ENCODE measurements at places on chromosomes 5 and 9.

DNA sequence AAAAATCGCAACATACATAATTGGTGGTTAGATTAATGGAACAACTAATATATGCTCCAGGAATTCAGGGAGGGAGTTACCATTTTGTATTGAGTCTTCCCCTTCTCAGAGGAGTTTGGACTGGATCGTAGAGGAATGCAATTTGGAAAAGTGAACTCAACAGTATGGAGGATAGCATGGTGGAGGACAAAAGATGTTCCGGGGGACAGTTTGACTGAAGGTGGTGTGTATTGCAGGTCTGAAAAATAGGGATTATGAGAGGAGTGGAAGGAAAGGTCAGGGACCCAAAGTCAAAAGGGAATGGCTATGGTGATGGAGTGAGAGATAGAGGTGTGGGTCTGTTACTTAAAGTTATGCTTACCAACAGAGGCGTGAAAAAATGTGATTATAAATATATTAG is 1.5 kb downstream of the DNAJC21 start:
- DNase-seq = no peak

DNA sequence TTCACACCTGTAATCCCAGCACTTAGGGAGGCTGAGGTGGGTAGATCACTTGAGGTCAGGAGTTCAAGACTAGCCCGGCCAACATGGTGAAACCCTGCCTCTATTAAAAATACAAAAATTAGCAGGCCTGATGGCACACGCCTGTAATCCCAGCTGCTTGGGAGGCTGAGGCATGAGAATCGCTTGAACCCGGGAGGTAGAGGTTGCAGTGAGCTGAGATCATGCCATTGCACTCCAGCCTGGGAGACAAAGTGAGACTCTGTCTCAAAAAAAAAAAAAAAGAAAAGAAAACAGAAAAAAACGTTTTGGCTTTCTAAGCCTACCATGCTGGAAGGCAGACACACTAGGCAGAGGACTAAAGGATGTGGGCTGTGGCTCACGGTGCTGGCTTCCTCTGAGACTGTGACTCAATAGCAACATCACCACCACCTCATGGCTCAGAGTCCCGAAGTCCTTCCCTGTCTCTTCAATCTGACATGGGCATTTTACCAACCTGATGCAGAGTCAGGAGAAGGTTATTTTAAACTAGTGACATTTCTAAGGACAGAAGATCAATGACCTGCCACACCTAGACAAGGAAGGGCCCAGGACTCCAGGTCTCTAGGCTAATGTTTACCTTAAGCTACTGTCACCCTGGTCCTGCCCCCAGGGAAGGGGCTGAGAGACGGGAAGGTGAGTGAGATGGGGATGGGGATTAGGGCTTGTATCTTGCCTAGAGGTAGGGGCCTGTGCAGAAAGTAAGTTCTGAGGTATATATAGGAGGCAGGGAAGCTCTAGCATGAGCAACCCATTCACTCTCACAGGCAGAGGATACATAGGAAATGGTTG is 3.7 kb downstream of the ECSCR start:
- DNase-seq = peak; percentile 90

- peak; percentile 54 for DNase-seq
These were observed 120.0 kb upstream of the CDKN2B start for GRCh38 chr9:22129133-22129532.

DNA sequence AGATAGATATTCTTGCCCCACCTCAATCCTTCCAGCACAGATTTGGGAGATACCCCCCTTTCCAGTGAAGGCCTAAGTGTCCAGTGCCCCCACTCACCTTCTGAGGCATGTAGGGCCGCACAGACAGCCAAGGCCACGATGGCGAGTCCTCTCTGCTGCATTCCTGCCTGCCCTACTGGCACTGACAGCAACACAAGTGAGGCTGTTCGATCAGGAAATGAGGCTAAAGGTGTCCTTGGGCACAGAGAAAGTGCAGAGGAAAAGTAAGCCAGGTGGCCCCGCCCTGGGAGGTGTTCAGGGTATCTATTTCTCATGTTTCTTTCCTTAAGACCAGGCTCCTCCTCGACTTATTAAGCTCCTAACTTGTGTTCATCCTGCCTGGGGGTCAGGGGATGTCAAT is at the start of gene CCL28:
Gene CCL28 (minus strand): TSS at position 236 of the 400 bp plus-strand sequence. CDS start 75 bp downstream, at position 161.
- DNase-seq = no peak

- no peak for DNase-seq
These were observed 540.6 kb downstream of the EBF1 start for GRCh38 chr5:158559066-158559465.

DNA sequence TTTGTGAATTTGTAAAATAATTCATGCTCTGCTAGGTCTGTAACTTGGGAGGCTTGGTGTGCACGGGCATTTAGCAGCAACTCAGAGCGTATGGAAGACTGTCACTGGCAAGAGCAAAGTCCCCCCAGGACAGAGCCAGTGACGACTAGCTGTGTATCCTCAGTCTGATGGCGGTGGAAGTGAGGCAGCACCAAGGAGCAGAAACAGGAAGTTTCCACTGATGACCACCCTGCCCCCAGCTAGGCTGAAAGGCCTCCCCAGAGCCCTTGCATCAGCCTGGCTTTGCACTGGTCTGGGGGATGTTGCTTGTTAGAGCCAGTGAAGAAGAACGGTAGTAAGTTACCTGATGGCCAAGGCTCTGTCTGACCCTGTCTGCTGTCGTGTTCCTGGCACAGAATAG is 66.8 kb upstream of the ABL1 start:
- no peak for DNase-seq

DNA sequence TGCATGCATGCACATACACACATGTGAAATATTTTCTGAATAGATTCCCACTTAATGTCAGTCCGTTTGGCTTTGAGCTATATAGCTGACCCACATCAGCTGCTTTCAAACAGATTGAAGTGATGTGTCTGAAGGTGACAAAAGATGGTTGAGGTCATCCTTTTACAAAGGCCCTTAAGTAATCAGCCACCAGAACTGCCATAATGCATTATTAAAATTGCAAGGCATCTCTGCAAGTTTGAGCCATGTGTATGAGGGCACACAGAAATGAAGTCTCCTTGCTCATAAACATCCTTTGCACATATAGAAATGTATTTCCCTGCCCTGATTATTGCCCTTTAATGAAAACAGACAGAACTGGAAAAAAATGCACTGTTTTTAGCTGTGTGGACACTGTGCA is 1043.0 kb upstream of the C9orf72 start:
- no peak for DNase-seq

GRCh38 chr5:73797132-73797510 is 171.1 kb downstream of the ARHGEF28 start:
- peak; percentile 38 for DNase-seq

DNA sequence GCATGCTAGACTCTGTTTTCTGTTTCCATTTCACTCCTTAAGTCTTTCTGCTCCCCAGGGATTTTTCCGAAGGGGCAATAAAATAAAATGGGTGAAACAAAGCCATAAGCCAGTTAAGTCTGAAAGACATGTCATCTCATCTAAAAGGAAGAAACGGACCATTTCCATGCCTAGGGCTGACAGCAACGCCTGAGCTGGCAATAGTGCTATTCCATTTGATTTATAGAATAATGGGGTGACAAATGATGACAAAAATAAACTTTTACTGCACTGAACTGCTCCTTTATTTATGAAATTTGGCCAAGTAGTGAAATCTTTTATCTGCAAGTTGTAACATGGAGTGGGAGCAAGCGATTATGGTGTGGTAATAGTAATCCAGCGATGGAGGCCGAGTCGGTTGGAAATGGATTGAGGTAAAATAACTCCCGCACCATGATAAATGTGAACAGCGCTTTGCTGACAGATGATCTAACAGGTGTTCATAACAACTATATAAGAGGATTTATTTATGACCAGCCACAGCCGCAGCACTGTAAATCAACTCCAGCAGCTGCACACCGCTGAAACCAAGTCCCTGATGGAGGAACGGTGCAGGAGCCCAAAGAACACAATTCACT is 219.8 kb upstream of the TBCA start:
- no peak for DNase-seq

DNA sequence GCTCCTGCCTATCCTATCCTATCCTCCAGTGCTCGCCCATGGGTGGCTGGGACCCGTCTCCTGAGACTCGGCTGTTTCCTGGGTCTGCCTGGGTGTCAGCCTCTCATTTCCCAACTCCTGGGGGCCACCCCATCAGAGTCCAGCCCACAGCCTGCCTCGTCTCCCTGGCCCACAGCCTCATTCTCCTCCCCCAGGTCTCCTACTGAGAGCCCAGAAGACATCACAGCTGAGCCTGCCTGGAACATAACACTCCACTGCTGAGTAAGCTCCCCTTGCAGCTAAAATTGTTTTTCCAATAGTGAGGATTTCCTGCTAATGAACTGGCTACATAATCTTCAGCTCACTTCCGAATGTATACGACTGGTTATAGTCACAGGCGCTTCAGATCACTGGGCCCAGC is 95.3 kb downstream of the TTLL11 start:
- no peak for DNase-seq

DNA sequence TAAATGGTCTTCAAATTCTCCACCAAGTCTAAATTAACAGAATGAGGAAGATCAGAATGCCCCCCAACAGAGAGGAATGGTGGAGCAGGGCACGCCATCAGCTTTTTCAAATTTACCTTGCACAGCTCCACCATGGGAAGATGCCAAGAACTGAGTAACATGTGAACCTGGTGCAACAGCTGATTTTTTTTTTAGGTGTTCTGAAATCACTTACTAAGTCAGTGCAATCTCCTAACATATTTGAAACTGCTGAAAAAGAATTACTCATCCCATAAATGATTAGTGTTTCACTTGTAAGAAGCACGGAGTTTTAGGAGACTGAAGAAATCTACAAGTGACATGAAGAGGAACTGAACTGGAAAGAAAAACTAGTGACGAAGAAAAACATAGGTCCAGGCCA is 5.1 kb downstream of the TMEM245 start:
- DNase-seq = no peak
